ENCODE measurements at places on chromosomes 6 and 20.

GRCh38 chr6:99270826-99271225, 78.6 kb downstream of the FAXC start:
- no peak for DNase-seq

- no peak for DNase-seq
Measured at GRCh38 chr6:2434912-2435311, 189.5 kb upstream of the GMDS start.

DNA sequence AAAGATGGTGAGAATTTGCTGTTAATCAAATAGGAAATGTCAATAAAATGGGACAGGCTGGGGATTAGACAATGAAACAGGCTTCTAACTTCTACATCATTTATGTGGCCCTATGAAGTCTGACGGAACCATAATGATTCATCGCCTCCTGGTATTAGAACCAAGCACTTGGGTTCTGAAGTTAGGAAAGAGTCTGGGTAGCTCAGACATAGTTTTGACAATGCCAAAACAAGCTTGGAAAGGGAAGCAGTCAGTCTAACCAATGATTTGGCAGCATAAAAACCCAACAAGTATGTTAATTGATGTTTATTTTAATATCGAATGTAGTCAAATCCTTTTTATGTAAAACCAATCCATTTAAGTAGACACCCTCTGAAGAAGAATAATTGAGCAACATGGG, 160.8 kb upstream of the RSPO3 start:
- DNase-seq = no peak

DNA sequence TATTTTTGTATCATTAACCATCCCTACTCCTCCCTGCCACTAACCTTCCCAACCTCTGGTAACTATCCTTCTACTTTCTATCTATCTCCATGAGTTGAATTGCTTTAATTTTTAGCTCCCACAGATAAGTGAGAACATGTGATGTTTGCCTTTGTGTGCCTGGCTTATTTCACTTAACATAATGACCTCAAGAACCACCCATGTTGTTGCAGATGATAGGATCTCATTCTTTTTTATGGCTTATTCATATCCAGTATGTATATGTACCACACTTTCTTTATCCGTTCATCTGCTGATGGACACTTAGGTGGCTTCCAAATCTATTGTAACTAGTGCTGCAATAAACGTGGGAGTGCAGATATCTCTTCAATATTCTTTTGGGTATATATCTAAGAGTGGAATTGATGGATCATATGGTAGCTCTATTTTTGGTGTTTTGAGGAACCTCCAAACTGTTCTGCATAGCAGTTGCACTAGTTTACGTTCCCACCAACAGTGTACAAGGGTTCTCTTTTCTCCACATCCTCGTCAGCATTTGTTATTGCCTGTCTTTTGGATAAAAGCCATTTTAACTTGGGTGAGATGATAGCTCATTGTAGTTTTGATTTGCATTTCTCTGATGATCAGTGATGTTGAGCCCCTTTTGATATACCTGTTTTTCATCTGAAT, 201.4 kb downstream of the ARHGAP18 start:
- DNase-seq = no peak

DNA sequence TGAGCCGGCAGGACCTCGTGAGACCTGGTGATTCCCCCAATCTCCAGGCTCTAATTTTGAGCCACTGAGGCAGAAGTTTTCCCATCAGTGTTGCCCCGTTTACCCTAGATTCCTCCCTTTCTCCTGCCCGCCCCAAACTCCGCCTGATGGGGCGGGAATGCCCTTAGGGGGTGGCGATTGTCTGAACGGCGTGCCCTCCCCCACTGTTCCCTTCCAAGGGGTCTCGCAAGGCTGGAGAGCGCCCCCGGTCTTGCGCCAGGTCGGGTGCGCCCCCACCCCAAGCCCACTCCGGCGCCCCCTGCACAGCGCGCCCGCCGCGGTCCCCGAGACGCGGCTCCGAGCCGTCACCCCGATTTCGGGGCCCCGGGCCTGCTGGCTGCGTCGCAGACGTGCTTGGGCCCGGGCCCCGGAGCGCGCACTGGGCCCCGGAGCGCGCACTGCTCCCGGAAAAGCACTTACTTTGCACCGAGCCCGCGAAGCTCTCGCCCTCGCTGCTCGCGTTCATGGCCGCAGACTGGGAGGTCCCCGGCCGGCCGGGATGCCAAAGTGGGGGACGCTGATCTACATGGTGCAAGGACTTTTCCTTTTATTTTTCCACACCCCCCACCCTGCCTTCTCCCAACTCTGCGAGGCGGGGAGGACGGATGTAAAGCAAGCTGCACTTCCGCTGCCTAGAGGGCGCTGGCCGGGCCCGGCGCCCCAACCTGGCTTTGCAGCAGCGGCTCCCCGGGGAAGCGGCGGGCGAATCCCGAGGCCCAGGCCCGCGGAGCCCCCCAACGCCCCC, at the start of gene ZFP64:
Gene ZFP64, minus strand, starts transcription at position 648 of the 784 bp plus-strand sequence. Its CDS starts 143 bp downstream, at position 505.
- peak; percentile 73 for DNase-seq

DNA sequence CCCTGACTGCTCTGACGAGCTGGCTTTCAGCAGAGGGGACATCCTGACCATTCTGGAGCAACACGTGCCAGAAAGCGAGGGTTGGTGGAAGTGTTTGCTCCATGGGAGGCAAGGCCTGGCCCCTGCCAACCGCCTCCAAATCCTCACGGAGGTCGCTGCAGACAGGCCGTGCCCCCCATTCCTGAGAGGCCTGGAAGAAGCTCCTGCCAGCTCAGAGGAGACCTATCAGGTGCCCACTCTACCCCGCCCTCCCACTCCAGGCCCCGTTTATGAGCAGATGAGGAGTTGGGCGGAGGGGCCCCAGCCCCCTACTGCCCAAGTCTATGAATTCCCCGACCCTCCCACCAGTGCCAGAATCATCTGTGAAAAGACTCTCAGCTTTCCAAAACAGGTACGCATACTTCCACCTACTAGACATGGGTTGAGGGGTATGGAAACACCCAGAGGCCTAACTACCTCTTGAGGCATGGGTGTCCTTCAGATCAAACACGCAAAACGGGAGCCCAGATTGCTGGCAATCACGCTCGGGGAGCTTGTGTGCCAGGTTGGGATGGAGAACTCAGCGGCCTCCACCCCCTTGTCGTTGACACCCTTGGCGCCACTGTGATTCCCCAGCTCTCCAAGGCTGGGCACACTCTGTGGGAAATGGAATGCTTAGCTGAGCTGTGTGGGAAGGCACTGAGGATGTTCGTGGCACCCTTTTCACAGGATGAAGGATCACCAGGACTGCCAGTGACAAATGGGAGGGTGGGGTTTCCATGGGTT, 25.3 kb downstream of the CASS4 start:
- no peak for DNase-seq

DNA sequence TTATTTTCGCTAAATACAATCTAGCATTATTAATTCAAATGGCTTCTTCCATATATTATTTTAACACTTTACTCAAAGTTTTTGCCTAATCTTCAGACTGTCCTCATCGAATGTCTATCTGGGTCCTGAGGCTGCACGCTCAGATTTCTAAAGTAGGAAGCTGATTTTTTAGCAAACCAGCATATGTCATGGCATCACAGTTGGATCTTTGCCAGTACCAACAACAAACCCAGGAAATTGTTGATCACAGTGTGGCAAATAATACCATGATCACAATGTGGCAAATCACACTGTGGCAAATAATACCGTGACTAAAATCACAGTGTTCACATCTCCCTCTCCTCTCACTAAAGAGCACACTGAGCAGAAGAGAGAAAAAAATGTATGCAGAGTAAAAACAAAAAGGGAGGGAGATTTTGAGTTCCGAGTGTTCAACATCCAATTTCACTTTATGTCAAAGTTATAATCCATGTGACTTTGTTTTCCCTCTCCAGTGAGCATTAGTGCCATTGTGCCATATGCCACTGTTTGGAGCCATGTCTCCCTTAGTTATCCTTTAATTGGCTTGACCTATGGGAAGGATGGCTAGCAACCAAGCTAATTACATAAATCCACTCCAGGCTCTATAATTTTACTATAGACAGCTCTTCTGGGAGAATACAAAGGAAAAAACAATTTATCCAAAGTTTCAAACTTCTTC, 1059.6 kb downstream of the HACE1 start:
- DNase-seq = no peak

DNA sequence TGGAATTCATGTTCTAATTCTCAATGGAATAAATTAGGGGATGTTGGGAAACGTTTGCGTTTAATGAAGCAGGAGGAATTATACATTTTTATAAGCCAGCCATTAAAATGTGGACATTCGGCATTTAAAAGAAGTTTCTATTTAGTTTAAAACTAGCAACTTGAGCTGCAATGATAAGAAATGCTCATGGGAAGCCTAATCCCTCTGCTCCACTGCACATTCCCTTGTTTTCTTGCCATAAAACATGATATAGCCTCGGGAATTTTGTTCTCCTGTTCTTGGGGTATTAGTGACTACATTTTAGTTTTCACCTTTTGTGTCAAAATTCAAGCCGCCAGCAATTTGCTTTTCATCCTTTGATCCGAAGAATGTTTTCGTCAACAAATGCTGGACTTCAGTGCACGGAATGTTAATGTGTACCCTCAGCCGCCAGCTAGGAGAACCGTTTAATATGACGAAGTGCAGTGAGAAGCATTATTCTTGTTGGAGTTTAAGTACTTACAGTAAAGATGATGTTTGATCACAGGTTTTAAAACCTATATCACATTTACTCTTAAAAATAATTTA, 137.9 kb downstream of the HIVEP1 start:
- no peak for DNase-seq

- DNase-seq = no peak
Measured at GRCh38 chr6:27066802-27067201, 180.7 kb upstream of the PRSS16 start.

- no peak for DNase-seq
Measured at GRCh38 chr6:148746363-148747144, at the start of gene UST. Gene UST (plus strand): TSS chr6:148747030. CDS start chr6:148747431, 401 bp downstream.

DNA sequence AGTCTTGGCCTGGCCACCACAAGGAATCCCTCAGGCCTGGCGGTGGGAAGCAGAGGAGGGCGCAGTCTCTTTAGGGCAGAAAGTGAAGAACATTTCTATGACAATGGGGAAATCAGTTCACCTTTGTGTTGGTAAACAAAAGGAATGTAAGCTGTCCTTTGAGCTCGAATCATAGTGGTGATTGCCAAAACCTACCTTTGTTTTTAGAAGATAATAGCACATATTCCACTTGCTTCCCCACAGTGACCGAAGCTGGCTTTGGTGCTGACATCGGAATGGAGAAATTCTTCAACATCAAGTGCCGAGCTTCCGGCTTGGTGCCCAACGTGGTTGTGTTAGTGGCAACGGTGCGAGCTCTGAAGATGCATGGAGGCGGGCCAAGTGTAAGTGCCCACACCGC, 144.1 kb downstream of the MTHFD1L start:
- DNase-seq = no peak

DNA sequence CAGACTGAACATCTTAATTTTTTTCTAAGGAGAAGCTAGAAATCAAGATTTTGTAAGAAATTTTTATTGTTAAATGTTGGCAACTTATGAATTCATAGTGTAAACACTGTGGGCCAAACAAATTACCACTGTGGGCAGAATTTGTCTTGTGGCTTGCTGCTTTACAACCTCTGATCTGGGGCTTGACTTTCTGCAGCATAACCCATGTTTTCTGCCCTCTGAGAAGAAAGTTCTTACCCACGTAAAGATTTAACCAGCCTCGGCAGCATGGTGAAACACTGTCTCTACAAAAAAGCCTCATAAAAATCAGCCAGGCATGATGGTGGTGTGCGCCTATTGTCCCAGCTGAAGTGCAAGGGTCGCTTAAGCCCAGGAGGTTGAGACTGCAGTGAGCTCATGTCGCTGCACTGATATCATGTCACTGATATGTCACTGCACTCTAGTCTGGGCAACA, 12.9 kb downstream of the ITCH start:
- DNase-seq = no peak

- no peak for DNase-seq
Measured at GRCh38 chr6:71289802-71290175, 1.2 kb downstream of the OGFRL1 start.

DNA sequence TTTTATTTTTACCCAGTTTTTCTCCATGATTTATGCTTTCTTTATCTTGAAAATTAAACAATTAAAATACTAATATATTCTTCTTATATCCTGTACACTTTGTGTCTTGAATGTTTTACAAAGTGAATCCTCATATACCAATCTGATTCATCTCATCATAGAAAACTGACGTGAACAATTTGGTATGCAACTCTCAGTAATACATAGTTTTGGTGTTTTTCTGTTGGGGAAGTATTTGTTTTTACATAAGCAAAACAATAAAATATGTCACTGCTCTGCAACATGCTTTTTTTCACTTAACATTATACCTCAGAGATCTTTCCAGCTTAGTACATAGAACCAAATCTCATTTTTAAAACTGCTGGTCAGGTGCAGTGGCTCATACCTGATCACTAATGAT, 14.7 kb downstream of the DNAAF9 start:
- DNase-seq = no peak

GRCh38 chr20:37194621-37195417, 15.5 kb upstream of the MROH8 start:
- no peak for DNase-seq

Measured in activated naive CD4-positive, alpha-beta T cell (primary cell).